Natural killer cell (primary cell): ENCODE measurements at places on chromosomes 11 and 22. TPM values are rescaled to one million over a fixed set of nuclear protein-coding genes. Genes with fewer than 3 reads are reported as not detected.

Gene FAM89B
- 41.4 TPM for total RNA-seq

Gene SCN3B
- not detected for total RNA-seq

Gene NCF4
- 33.2 TPM for total RNA-seq

Gene DGCR6
- total RNA-seq, result 5.8 TPM

Gene NPAT
- 42.6 TPM for total RNA-seq

Gene OR8D1
- total RNA-seq, result not detected

Gene C11orf87
- total RNA-seq, result not detected

Gene FAM111B
- total RNA-seq, result 1.9 TPM

Gene DLG2
- 1.7 TPM for total RNA-seq

Gene ATL3
- 46.8 TPM for total RNA-seq
